ENCODE measurements at places on chromosomes 16 and 17.
A peak's percentile ranks its signal among the peaks of the same experiment; 100 is the strongest.

DNA sequence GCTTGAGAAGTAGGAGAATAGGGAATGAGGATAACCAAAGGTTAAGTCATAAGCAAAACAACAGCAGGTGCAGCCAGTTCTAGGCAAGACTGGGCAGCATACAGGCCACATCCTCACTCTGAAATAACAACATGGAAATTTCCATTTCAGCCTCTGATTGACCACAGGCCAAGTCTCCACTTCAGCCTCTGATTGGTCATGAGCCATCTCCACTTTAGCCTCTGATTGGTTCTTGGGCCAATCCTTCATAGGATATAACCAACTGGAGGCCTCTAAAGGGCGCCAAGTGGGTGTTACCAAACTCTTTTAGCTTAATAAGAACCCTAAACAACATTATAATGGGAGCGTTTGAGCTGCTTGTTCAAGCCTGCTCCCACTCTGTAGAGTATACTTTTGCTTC lies 512.0 kb downstream of the NPIPA7 start:
- no peak for DNase-seq

DNA sequence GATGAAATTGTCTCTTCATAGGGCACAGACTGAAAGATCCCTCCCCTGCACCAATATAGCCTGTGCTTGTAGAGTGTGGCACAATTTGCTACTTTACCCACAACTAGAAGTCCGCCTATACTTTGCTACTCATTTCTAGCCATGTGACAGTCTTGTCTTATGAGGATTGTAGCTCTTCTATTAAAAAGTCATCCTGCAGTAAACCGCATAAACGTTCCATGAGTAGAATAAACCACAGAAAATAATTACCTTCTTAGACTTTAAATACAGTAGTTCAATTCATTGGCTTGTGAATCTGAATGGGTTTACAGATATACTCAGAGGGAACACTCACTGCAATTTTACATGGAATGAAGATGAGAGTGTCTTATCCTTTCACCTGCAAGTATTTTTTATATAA lies 4.4 kb downstream of the KRT27 start:
- no peak for DNase-seq

DNA sequence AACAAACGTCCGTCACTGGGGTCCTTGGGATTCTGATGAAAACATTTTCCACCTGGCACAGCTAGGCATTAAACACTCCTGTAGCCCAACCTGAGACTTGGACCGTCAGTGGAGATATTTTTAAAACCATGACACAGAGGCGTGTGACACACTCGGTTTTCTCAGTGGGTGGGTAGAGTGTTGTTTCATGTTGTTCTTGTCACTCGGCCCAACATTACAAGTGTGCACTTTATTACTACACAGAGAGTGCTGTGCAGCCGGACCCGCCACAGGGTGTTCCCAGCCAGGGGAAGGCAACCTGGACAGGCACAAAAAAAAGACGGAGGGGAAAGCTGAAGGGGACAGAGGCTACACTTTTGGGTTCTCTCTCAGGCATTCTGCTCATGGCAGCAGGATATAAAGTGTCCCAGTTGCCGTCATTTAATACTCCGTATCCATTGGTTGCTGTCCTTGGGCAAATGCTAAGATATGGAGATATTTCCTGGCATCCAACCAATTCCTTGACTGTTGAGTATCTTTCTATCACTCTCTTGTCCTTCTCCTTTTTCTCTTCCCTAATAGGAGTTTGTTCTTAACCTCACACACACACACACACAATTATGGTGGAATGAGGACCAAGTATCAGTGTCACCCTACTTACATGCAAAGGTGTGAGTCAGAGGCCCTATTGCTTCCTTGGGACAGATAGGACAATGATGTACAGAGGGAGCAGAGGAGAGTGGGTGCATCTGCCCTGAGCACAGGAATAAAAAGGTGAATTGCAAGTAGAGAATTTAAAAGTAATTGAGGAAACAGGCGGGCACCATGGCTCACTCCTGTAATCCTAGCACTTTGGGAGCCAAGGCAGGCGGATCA lies 154.1 kb upstream of the SOX9 start:
- no peak for DNase-seq

- no peak for DNase-seq
Measured at GRCh38 chr16:83813823-83814658, 6.3 kb downstream of the HSBP1 start.

- DNase-seq, result no peak
Measured at GRCh38 chr16:66335704-66336329, 30.7 kb upstream of the CDH5 start.

DNA sequence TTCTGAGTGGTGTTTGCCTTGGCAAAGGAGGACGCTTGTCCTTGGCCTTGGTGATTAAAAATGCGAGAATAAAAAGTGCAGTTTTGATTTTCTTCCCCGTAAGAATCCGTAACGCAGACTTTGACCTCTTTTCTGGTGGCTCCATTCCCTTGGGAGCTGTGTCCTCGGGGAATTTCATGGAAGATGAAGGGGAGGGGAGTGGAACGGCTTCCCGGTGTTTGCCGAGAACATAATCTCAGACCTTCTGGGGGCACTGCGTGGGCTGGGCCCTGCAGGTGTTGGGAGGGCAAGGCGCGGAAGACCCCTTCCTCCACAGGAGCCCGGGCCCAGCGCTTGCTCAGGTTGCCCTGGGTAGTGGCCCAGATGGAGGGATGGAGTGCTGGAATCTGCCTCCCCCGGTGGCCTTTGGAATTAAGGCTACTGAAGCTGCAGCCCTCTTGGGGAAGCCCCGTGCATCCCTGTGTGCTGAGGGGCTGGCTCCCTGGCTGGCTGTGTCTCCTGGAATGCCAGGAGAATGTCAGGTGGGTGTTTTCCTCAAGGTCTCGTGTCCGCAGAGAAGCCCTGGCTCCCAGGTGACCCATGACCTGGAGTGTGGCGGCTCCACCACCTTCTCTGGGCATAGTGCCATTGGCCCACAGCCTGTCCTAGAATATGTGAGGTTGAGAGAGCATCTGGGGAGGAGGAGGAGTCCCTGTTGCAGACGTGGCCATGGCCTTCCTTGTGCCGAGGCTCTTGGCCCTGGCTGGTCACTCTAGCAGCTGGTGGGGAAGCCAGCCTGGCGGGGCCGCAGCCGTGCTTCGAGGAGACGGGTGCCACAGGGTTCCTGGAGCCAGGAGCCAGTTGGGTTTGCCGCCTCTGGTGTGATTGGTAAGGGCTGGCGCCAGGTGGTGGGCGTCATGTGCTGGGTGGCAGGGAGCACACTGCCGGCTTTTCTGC lies 3.1 kb downstream of the BAIAP2 start:
- no peak for DNase-seq

DNA sequence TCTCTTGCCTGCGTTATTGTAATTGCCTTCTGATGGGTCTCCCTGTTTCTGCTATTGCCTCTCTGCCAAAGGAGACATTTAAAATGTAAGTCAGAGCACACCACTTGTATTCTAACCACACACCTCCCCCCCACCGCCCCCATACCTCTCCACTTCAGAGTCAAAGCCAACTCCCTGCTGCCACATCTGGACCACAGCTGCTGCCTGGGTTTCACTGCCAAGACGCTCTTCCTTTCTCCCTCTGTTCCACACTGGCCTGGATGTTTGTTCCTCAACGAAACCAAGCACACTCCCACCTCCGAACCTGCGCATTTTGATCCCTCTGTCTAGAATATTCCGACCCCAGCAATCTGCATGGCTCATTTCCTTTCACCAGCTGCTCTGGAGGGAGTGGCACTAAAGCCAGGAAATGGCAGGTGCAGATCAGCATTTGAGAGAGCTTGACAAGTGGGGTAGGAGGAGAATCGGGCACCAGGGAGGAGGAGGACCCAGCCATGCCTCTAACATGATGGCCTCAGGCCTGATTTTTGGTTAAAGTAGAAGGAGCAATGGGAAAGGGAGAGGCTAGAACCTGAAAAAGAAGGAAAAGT lies 92.4 kb upstream of the HS3ST2 start:
- DNase-seq, result no peak

GRCh38 chr16:50887500-50888298 lies 145.8 kb downstream of the CYLD start:
- no peak for DNase-seq

DNA sequence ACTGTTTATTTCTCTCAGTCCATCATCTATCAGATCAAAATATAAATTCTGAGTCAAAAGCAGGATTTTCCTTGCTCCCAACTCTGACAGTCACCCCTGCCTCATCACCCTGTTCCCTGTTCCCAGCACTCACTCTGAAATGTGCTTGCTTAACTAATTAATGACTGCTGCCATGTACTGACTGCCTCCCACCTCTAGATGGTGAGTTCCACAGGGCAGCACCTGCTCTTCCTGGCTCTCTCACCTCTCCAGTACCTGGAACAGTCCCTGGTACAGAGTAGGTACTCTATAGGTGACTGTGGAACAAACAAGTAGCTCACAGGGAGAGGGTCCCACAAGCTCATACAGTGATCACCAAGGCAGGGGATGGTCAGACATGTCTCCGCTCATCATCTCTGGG lies 114.3 kb upstream of the C16orf82 start:
- DNase-seq, result no peak

DNA sequence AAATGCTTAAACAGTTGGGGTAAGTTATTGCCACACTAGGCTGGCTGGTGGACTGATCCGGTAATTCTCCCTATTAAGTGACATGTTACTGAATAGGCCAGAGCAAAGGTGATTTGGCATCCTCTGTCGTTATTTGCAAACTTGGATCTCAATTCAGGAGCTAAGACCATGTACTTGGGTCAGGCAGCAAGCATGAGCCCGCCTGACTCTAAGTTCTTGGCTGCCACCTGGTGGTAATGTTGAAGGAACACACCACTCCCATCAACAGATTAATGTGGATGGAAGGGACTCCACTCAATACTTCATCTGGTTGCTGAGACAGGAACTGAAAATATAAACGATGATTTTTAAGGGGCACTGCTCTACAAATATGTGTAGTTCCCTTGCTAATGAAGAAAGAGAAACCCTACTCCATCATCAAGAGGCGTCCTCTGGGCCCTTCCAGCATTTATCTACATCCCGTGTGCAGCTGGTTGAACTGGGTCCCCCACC lies 70.8 kb downstream of the EMP2 start:
- peak; percentile 43 for DNase-seq

GRCh38 chr16:24668481-24669061 lies 60.9 kb upstream of the TNRC6A start:
- DNase-seq, result no peak

- no peak for DNase-seq
Measured at GRCh38 chr16:89502081-89502843, 5.9 kb upstream of the SPG7 start.

DNA sequence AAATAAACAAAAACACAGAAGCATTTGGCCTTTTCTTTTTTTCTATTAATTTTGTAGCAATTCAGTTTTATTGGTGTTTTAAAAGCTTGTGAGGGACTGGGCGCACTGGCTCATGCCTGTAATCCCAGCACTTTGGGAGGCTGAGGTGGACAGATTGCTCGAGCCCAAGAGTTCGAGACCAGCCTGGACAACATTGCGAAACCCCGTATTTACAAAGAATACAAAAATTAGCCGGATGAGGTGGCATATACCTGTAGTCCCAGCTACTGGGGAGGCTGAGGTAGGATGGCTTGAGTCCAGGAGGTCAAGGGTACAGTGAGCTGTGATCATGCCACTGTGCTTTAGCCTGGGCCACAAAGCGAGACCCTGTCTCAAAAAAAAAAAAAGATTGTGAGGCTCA lies 53.4 kb downstream of the SEC14L1 start:
- no peak for DNase-seq

GRCh38 chr16:55118701-55119260 lies 188.1 kb downstream of the IRX5 start:
- DNase-seq, result no peak

DNA sequence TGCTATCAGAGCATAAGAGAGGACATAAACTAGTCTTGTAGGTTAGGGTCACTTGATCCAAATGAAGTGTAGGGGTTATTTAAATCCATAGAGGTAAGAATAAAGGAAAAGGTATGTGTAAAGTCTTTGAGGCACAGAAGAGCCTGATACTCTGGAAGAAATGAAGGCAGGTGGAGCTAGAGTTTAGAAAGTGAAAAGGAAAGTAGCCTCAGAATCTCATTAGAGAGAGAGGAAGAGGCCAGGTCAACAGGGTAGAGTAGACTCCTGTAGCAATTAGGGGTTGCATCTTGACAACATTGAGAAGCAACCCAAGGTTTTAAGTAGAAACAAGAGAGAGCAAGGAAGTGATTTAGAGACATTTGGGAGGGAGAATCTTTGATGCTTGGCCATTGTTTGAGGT lies 235.2 kb upstream of the SOX9 start:
- DNase-seq, result no peak

DNA sequence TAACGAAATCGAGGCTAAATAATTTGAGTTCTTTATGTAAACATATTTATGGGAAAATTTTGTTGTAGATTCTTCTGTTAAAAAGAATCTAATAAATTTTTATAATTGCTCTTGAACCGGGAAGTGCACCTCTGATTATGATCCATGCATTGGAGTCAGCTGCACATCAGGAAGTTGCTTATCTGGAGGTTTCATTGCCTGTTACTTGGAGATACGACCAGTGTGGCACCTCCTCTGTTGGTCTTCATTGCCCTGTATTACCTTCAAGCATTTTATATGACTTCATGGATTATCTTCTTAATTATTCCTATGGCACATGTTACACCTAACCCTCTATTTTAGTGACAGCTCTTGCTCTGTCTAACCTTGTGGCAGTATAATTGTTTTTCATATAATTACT lies 312.6 kb upstream of the TBX2 start:
- no peak for DNase-seq

GRCh38 chr17:34542700-34543336 lies 36.6 kb upstream of the TMEM132E start:
- DNase-seq, result peak; percentile 40

GRCh38 chr17:58595194-58595792 lies 80.9 kb upstream of the MTMR4 start:
- DNase-seq, result no peak

DNA sequence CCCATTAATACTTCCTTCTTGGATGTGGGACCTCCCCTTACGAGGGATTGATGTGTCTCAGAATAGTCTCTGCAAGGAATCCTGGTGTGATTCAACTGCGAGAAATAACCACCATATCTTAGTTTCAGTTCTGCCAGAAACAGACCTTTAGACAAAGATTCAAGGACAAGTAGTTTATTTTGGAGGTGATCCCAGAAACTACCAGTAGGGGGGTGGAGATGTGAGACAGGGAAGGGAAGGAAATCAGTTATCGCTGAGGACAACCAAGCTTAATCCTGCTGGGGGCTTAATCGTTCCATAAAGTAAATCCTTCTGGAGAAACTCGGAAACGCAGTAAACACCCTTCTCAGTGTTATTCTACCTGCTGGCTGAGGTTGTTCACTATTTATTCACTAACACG lies 5.0 kb upstream of the SDR42E1 start:
- no peak for DNase-seq
